ENCODE measurements at places on chromosomes 5 and 9.

DNA sequence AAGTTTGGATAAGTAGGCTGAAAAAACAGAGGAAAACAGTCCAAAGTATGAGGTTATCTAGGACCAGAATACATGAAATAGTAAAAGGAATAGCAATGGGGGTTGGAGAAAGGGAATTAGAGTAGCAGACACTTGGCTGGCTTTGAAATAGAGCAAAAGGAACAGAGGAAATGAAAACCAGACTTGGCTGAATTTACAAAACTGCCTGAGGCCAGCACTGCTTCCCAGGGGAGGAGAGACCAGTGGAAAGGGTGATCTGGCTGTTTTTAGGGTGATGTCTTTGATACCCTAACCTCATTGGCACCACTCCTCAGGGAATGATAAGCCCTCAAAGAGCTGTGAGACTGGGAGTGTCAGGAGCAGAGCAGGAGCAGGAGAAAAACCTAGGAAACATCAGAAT lies 413.4 kb upstream of the SLC30A5 start:
- no peak for DNase-seq

GRCh38 chr9:116494815-116495634 lies 192.1 kb upstream of the TRIM32 start:
- peak; percentile 67 for DNase-seq

DNA sequence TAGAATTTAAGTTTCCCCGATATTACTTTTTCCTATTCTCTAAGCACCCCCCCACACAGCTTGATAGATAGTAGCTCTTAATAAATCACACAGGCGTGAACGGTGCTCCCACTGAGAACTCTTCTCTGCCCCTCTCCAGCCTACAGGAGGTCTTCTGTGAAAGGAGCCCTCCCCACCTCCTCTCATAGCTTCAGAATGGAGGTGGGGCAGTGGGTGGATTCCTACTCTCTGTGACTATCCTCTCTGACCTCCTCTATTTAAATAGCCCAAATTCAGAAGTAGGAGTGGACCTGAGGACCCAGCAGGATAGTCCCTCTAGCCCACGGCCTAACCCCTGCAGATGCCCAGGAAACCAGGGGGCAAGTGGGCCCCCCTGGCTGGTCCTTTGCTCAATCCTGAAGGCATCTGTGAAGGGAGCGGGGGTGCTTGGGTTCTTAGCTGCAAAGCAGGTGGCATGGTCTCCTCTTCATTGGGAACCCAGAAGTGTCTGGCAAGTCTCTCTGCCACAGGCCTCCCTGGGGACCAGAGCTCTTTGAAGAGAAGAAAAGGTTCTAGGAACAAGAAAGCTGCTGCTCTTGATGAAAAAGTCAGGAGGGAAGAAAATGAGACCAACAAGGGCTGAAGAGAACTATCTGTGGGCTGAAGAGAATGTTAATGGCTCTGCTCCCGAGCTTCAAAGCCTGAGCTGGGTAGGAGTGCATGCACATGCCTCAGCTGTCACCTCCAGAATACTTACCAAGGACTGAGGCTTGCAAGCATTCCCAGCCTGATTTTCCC lies 21.1 kb upstream of the HSPA9 start:
- no peak for DNase-seq

DNA sequence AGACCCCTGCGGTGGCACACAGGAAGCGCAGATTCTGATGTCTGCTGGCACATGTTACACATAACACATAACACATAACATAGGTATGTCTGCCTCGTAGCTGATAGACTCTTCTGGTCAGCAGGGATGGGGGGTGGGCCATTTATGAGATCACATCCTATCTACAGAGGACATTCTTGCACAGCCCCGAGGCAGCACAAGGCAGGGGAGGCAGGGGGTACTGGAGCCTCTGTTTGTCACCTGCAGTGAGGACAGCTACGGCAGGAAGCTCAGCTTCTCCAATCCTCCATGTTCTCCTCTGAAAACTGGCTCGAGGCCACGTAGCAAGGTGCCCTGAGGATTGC lies 16.7 kb upstream of the MED10 start:
- DNase-seq = no peak

- no peak for DNase-seq
These were observed 694 bp upstream of the REEP2 start for GRCh38 chr5:138438003-138438723.

DNA sequence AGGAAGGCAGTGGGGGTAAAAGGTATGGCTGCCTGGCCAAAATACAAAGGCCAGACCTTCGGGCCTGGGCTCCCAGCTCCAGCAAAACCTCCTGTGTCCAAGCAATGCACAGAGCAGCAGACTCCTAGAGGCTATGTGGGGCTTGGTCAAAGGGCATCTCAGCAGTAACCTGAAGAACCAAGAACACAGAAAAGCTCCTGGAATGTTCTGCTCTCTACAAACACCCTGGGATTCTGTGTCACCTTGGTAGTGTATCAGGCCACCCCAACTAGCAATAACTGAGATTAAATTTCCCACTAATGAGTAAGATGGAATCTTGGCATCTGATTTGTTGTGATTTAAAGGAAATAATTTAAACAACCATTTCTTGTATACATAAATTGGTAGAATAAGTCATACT lies 158.6 kb downstream of the GLIS3 start:
- no peak for DNase-seq
